Activated T-cell treated with anti-CD3 and anti-CD28 coated beads, Interleukin-2, amount 50 U/mL, for 72 hours (primary cell): ENCODE measurements at places on chromosomes 4 and X. TPM values are rescaled to one million over a fixed set of nuclear protein-coding genes. Genes with fewer than 3 reads are reported as not detected.

Gene TMPRSS11A
- total RNA-seq, result not detected

Gene RTL5
- total RNA-seq, result 0.17 TPM

Gene SLBP
- 56.4 TPM for total RNA-seq

Gene HPGDS
- not detected for total RNA-seq

Gene CFI
- total RNA-seq, result 0.17 TPM

Gene GUCY1B1
- 1.9 TPM for total RNA-seq

Gene GAGE12E
- total RNA-seq, result not detected

Gene GAGE12C
- total RNA-seq, result not detected

Gene SMPX
- not detected for total RNA-seq

Gene FRAS1
- total RNA-seq, result 0.07 TPM

Gene G3BP2
- total RNA-seq, result 204 TPM

Gene CD38
- total RNA-seq, result 62.9 TPM

Gene KDR
- not detected for total RNA-seq

Gene KLHL15
- 19.9 TPM for total RNA-seq

Gene GAB3
- 8.4 TPM for total RNA-seq

Gene TMPRSS11D
- not detected for total RNA-seq

Gene ITIH6
- total RNA-seq, result not detected

Gene SPANXA1
- total RNA-seq, result not detected

Gene SPATA4
- not detected for total RNA-seq

Gene AIFM1
- 45.6 TPM for total RNA-seq

Gene HTRA3
- total RNA-seq, result not detected

Gene GLRA3
- total RNA-seq, result not detected

Gene NOCT
- total RNA-seq, result 10.3 TPM
